Right lobe of liver (tissue), 6 donors: ENCODE measurements at places on chromosomes 1 and 21. TPM values are rescaled to one million over a fixed set of nuclear protein-coding genes. Genes with fewer than 3 reads are reported as not detected.

- DNase-seq: no peak
Measured at GRCh38 chr21:43361493-43362296, 65.2 kb downstream of the SIK1 start.

Gene NMNAT2
- 0.06 TPM for total RNA-seq

Gene OLFML3
- 7.0 TPM for total RNA-seq

Gene PDPN
- 0.11 TPM for total RNA-seq

GRCh38 chr1:156676820-156677615 is at the start of gene NES:
NES (minus strand) TSS chr1:156677407; CDS start chr1:156677264, 143 bp downstream.
- DNase-seq: no peak

GRCh38 chr1:153627715-153628626 is at the start of gene S100A1:
S100A1 (plus strand) TSS chr1:153628434; CDS start chr1:153630522, 2,088 bp downstream.
- no peak for DNase-seq

DNA sequence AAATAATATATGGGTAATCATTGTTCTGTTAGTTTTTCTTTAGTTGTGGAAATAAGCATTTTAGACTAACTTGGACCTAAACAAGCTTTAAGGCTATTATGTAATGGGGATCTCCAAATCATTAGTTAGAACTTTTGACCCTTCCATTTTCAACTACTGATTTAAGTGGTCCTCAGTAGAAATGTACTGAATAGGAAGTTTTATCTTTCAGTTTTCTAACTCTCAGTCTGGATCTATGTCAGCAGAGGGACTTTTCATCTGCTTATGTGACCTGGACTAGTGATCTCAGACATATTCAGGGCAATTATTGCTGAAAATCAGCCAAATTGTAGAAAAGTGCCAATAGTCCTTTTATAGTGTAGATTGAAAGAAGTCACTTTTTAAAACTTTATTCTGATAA is 56.0 kb downstream of the SASS6 start:
- DNase-seq: no peak

Gene CFHR3
- 479 TPM for total RNA-seq

GRCh38 chr1:25209516-25209915 is 22.8 kb downstream of the SYF2 start:
- no peak for DNase-seq

Gene OR2L3
- total RNA-seq: not detected

- DNase-seq: no peak
Measured at GRCh38 chr21:38740090-38740489, 65.6 kb upstream of the ETS2 start.

DNA sequence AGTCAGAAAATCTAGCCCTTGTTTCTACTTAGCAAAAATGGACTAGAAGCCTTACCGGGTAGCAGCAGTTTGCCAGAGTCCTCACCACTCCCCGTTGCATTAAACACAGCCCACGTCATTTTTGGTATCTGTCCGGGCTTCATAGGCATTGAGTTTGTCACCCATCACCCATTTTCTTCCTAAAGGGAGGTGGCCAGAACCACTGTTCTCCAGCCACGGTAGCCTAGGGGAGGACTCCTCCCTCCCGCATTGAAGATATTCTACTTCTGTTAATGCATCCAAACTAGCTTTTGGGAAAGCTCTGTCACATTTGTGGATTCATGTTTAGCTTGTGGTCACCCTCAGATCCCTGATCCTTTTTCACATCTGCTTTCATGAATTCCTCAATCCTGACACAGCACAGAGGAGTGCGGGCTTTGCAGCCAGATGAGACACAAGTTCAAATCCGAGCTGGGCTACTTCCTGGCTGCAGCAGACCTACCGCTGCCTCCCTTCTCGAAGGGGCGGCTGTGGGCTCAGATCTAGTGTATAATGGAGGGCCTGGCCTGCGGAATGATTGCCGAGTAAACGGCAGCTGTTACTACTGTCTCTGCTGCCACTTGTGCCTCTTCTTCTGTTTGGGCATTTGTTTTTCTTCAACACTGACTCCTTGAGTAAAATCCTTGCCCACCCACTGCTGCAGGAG is 63.2 kb upstream of the EFHD2 start:
- no peak for DNase-seq

DNA sequence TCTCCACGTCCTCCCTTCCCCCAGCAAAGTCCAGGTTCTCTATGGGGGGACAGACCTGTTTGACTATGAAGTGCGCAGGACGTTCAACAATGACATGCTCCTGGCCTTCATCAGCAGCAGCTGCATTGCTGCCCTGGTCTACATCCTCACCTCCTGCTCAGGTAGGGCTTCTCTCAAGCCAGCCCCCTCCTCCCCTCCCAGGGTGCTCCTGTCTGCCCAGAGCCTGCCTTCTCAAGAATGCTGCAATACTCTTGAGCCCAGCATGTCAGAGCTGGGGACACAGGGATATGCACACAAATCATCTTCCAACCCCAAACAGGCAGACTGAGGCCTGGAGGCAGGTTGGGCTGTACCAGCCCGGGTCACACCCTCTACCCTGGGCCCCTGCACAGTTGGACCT is 35.4 kb downstream of the DISP3 start:
- DNase-seq: no peak

DNA sequence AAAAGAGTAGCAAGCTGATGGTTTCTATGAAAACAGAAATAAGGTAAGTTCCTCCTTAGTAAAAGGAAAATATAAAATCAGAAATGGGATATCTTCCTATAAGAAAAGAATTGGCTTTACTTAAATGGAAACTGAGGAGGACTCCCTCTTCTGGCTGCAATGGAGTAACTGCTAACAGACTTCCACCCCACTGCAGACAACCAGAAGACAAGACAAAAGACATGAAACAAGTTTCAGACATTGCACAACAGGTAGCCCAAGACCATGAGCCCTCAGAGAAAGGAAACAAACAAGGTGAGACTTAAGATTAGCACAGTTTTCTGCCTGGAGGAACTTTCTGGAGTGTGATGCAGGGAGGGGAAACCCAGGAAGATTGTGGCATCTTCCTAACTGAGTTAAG is 17.0 kb upstream of the OLFML2B start:
- no peak for DNase-seq

DNA sequence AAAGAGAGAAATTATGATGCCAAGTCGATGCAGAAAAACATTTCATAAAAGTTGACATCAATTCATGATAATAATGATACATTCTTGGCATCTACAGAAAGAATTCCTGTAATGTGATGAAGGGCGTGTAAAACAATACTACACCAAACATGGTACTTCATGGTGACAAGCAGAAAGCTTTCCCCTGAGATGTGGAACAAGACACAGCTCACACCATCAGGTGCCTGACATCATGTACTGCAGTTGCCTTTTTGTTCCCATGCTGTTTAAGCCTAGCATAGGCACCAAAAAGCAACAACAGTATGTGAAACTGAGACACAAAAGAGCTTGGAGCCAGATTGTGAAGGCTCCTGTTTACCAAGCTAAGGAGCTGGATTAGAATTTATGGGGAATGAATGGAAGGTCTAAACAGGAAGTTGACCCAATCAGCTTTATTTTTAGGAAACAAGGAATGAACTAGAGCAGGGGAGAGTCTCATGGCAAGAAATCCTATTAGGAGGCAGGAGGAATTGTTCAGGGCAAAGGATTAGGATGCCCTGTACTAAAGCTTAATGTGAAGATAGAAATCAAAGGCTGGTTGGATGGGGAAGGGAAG is 67.2 kb downstream of the SYDE2 start:
- DNase-seq: no peak

DNA sequence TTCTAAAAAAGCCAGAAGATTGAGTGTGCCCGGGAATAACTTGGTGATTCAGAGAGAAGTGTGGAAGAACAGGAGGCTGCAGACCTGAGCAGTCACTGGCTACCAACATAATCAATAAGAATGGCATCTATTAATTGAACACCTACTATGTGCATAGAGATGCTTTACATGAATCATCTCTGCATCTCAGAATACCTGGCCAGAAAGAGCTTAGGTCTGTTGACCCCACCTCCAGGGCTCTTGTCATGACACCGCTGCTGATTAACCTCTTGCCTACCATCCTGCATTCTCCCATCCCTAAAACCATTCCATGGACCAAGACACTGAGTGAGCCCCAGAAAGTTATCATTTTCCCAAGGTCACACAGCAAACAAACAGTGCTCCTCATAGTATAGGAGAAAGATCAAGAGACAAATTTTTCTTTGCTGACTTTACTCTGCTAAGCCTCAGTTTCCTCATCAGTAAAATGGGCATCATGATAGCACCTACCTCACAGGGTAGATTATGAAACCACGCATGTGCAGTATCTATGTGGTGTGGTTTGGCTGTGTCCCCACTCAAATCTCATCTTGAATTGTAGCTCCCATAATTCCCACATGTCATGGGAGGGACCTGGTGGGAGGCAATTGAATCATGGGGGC is 16.3 kb upstream of the PINK1 start:
- no peak for DNase-seq

- DNase-seq: no peak
Measured at GRCh38 chr1:60535713-60536112, 462.1 kb upstream of the C1orf87 start.

Gene MPL
- not detected for total RNA-seq
